ENCODE measurements at places on chromosomes 6 and 20.

DNA sequence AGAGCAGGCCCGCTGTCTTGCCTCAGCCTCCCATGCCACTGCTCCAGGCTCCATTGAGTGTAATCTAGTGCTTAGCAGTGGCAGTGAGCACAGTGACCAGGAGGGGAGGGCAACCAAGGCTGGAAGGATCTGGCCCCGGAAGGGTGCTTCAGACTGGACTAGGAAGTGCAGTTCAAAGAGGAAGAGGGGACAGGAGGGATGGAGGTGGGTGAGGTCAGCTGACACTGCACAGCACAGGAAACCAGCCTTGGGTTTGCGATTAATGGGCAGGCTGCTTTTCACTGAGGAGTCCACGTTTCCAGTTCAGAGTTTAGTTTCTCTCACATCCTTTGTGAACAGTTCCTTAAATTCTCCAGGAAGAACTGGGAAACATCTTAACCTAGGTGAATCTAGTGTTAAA, 46.9 kb downstream of the CDS2 start:
- DNase-seq = no peak

DNA sequence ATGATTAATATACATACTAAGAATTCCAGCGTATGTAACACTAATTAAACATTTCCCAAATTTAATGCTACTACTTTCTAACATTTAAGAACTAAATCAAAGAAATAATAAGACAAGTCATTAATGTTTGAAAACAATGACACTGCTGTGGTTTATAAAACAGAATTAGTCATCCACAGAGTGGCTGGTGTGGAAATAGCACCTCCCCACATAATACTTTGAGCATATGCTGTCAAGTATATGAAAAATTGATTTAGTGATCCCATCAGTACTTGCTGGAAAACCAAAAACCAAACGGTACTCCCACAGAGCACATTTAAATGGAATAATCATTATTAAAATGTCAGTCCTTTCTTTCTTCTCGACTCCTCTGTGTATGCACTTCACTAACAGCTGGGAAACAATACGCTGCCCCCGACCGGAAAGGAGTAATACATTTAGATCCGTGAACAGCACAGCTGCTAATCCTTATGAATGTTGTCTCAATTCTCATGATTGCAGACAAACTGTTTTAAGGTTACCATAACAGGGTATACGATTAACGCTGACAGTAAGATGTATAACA, 78.4 kb downstream of the PREP start:
- no peak for DNase-seq

DNA sequence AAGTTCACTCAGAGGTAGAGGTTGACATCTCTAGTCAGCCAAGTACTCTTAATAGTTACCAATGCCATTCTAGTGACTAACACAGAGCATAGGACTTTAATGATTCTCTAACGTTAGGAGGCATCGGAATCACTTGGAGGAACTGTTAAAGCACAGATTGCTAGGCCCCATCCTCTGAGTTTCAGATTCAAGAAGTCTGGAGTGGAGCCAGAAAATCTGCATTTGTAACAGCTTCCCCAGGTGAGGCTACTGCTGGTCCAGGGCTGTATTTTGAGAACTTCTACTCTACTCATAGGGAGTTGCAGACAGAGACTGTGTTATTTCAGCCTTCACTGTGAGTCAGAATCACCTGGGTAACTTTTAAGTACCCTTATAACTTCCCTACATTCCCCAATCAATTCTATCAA, 5.7 kb downstream of the LMBRD1 start:
- no peak for DNase-seq

- DNase-seq = no peak
Measured at GRCh38 chr20:52103913-52104545, 87.5 kb downstream of the ZFP64 start.

GRCh38 chr6:135006386-135006914, 48.2 kb downstream of the HBS1L start:
- DNase-seq = no peak

GRCh38 chr6:14353798-14354197, 236.2 kb downstream of the CD83 start:
- DNase-seq = no peak

DNA sequence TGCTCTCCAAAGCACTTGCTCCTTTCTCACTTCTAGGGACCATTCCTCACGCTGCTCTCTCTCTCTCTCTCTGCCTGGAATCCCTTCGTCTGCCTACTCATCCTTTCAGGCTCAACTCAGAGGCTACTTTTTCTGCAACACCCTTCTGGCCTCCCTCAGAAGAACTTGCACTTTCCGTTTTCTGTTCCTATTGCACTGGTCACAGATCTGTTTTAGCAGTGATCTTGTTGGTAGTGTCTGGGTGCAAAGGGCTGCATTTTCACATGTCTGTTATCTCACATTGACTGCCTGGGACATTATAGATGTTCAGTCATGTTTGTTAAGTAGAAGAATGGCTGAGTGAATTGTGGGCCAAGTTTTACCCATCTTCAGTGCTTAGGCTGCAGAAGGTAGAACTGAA, 63.5 kb downstream of the RIN2 start:
- no peak for DNase-seq

- no peak for DNase-seq
Measured at GRCh38 chr6:53244958-53245357, 96.3 kb upstream of the GCM1 start.

GRCh38 chr6:1144842-1145767, 166.8 kb upstream of the FOXQ1 start:
- DNase-seq = no peak

DNA sequence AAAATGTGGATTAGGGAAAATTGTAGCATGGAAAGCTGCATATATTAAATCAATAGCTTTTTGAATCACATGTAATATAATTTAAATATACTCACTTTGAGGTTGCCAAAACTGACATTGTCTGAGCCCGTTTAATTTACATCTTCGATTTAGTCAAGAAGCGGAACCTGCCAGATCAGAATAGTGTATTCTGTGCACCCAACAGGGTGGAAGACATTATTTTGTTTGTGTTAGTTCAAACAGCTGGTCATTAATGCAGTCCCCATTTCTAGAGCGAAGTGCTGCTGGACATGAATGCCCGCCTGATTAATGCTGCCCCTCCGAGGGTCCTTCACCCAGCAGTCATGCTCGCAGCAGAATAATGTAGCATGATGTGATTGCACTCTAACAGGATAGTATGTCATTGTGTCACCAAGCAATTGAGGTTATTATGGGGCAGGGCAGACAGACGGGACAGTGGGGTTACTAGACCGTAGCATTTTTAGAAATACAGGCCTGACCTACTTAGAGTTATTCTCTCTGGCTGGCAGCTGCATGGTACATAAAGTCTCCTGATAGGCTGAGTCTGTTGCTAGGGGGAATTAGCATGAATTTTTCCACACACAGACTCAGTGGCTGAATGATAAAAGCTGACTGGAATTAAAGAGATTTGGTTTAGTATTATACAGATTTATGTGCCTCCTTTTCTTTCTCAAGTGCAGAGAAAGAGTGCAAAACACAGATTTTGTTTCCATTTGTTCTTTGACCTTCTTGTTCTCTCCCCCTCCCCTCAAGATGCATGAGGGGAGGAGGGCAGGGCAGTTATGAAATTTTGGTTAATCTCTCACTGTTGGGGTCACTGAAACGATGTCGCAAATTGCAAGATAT, 147.1 kb downstream of the PRL start:
- no peak for DNase-seq

- DNase-seq = peak; percentile 5
Measured at GRCh38 chr6:142207265-142207877, 60.3 kb downstream of the VTA1 start.

GRCh38 chr6:15372932-15373331, 127.1 kb downstream of the JARID2 start:
- DNase-seq = no peak

- no peak for DNase-seq
Measured at GRCh38 chr20:36092398-36093024, 62.0 kb upstream of the EPB41L1 start.

DNA sequence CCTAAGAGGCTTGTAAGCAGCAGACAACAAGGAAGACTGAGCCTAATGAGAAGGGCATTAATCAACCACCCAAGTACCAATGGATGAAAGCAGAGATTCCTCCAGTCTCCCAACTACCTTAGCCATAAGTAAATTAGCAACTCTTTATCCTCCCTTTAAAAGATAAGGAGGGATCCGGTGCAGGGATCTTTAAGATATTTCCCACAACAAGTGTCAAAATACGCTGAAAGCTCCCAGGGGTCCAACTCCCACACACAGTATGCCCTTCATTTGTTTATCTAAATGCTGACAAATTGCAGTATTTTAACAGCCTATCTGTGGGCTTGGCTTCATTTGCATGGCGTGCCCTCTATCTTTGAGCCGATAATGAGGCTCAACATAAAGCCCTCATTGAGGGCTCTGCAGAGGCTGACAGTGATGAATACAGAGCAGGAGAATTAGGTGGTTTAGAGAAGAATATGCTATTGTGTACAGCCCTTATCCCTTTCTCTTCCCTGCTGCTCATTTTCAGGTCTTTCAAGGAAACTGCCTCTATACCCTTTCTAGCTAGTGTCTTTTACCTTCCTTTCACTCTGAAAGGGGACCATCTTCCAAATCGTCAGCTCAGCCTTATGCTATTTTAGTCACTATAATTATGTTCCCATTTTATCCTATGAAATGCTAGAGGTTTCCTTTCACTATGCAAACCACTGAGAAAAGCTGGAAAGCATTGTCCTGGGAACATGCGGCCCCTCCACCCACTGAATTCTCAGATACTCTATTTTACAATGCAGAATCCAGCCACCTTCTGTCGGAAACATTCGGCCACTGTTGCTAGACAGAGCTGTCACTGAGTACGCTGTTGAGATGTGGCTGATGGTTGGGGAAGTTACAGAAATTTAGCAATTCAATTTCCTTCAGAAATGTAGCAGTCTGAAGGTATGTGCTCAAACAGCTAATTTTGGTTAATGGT, 575.2 kb upstream of the JAG1 start:
- no peak for DNase-seq

- no peak for DNase-seq
Measured at GRCh38 chr6:79632580-79632979, 1.5 kb downstream of the SH3BGRL2 start.

DNA sequence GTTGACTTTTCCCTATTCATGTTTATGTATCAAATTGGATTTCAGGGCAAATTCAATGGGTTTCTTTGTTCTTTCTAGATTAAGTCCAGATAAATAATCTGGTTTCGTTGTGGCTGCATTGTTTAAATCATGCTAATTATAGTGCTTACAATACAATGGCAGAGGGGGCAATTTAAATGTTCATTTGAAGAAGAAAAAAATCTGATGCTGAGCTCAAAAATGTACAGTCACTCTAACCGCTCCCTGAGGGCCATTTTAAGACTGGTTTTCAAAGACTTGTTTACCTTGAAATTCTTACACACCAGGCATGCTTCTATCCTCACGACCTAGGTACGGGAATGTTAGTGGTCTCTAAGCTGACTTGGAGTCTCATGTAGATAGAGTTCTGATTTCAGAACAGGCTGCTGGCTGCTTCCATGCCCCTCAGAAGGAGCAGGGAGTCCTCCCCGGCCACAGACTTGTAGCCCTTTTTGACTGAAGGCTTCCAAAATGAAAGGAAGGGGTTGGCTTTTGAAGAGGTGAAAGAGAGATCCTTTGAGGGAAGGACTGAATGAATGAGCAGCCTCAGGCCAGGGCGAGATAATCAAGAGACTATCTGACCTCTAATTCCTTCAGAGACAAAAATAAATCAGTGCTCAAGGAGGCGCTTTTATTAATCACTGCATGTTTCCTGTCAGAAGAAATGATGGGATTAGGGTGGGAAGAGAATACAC, 86.1 kb upstream of the ZNF217 start:
- no peak for DNase-seq

- DNase-seq = no peak
Measured at GRCh38 chr6:80268865-80269730, 162.6 kb downstream of the BCKDHB start.

DNA sequence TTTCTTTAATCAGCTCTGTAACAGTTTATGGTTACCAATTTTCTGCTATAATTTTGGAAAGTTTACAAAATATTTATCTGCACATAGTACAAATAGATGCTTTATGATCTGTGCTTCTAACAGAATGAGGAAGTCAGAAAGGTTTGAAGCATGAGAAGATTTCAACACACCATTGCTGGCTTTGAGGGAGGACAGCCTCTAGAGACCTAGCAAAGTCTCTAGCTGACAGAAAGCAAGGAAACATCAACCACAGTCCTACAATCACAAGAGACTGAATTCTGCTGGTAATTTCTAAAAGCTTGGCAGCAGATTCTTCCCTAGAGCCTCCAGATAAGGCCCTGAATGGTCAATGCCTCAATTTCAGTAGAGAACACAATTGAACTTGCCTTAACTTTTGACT, 750.8 kb upstream of the SLC35B3 start:
- no peak for DNase-seq

DNA sequence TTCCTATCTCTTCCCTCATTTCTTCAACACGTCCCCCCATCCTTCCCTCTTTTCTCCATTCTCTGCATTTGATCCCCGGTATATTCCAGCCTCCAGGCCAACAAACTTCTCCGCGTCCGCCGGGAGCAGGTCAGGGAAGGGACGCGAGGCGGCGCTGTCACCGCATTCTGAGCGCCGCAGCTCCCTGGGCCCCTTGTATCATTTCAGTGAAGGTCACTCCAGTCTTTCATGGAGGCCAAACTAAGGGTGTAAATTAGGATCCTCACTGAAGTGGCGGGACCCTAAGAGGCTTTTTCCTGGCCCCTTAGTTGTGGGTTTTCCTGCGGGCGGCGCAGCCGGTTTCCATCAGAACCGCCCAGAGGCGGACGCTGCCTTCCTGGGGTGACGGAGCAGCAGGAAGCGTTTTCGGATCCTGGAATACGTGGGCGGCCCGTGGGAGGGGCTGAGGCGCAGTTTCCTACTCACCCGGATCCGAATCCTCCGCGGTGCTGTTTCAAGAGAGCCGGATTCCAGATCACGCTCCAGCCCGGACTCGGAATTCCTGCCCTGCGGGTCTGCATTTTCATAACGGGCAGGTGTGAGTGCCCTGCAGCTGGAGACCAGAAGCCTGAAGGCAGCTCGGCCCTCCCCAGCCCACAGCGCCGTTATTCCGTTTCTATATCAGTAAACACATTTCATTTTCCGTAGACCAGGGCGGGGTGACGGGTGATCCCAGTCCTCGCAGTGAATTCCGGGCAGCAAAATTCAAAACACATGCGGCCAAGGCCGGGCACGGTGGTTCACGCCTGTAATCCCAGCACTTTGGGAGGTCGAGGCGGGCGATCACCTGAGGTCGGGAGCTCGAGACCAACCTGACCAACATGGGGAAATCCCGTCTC, 3.6 kb upstream of the MICA start:
- DNase-seq = peak; percentile 19

GRCh38 chr6:160248538-160248937, 10.1 kb downstream of the SLC22A2 start:
- DNase-seq = no peak

DNA sequence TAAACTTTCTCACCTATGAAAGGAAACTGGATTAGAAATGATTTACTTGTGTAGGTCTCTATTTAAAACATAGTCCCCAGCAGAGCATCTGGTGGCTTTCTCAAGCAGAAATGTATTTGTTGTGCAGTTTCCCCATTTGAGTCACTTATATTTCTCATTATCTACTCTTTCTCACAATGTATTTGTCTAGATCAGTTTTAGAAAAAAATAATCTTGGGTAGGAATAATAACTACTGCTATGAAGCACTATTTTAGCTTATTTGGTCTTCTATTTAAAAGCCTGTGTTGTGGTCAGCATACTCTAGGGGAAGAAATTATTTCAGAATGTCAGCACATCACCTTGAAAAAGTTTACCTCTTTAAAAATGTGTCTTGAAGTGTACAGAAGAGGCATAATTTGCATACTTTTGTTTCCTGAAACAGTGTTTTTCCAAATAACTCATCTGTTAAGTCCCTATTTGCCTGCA, 60.9 kb upstream of the PRL start:
- no peak for DNase-seq

- DNase-seq = no peak
Measured at GRCh38 chr6:158642097-158642601, 2.4 kb downstream of the DYNLT1 start.

- peak; percentile 10 for DNase-seq
Measured at GRCh38 chr6:110878751-110879522, 4.4 kb downstream of the AMD1 start.
